ENCODE measurements at places on chromosomes 5 and 9.

- no peak for DNase-seq
These were observed 19.2 kb upstream of the NDST1 start for GRCh38 chr5:150488519-150489359.

- DNase-seq = peak; percentile 70
These were observed at the start of gene RNF224 for GRCh38 chr9:137227054-137227852. TSS of gene RNF224 (plus strand) at chr9:137227502. CDS start at chr9:137228336, 834 bp downstream.

- DNase-seq = no peak
These were observed 17.5 kb downstream of the TMEM161B start for GRCh38 chr5:88251048-88251711.

DNA sequence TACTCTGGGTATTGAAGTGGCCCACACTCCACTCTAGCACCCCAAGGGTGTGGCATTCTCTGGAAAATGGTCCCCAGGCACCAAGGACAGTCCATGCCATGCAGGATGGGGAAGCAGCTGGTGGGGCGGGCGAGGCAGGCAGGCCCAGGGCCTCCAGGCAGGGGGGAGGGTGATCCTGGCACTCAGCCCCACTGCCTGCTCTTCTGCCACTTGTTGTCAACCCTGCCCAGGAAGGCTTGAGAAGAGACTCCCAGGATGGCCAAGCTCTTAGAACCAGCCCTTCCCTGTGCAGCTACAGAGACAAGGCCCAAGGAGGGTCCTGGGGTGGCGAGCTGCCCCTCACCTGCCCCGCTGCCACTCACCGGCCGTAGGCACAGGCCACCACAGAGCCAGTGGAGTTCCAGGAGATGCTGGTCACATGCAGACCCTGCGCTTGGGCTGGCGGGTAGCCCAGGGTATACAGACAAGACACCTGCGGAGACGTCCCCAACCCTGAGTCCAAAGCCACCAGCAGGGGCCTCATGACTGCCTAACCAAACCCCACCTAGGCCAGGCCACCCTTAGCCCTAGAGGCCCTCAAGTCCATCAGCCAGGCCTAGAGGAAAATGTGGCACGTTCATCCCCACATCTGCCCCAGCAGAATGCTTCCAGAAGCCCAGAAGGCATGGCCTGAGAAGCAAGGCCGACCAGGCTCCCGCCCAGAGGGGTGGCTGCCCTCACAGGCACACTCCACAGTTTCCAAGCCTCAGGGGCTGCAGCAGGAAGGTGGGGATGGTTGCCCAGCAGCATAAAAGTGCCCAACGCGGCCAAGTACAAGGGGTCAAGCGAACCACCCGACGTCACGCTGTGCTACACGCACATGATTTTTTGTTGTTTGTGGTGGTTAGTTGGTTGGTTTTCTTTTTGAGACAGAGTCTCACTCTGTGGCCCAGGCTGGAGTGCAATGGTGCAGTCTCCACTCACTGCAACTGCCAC lies 19.8 kb downstream of the DYNC2I2 start:
- DNase-seq = no peak

DNA sequence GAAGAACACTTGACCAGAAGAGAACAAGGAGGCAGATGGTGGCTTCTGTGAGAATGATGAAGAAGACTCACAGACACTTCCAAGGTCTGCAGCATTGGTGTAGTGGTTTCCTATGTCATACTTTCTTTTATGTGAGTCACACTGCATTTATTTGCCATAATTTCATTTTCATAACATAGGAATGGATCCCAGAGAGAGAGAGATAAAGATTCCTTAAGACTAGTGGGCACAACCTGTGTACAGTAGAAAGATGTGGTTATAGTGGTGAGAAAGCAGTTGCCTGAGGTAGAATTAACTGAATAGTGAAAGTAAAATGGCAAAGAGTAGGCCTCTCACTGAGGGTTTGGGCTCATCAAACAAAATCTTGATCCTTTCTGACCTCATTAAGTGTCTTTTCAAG lies 7.6 kb upstream of the CCDC152 start:
- no peak for DNase-seq

DNA sequence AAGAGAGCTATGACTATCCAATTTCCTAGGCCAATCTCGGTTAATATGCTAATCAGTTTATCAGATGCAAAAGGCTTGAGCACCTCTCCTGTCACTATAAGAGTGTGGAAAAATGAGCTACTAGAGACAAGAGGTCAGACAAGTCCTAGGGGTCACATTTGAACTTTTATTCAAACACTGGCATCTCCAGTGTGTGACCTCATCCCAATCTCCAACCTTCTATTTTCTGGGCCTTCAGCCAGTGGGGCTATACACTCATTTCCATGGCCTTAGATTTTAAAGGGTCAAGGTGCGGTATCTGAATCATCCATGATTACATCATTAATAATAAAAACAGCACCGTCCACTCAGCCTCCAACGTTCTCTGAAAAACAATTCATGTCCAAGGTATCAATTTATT lies 139.6 kb upstream of the LRRTM2 start:
- no peak for DNase-seq

DNA sequence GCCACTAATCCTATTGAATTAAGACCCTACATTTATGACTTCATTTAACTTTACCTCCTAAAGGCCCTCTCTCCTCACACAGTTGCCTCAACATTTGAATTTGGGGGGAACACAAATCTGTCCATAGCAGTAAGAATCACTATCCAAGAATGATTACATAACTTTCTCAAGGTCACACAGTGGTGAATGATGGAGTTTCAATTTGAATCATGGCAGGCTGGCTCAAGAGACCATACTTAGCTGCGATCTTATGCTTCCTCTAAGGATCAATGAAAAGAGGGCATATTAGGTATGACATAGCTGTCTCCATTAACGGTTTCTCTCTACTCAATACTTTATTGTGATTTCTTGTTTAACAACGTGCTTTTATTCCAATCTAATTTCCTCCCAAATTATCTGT lies 44.1 kb upstream of the PDE4D start:
- no peak for DNase-seq

DNA sequence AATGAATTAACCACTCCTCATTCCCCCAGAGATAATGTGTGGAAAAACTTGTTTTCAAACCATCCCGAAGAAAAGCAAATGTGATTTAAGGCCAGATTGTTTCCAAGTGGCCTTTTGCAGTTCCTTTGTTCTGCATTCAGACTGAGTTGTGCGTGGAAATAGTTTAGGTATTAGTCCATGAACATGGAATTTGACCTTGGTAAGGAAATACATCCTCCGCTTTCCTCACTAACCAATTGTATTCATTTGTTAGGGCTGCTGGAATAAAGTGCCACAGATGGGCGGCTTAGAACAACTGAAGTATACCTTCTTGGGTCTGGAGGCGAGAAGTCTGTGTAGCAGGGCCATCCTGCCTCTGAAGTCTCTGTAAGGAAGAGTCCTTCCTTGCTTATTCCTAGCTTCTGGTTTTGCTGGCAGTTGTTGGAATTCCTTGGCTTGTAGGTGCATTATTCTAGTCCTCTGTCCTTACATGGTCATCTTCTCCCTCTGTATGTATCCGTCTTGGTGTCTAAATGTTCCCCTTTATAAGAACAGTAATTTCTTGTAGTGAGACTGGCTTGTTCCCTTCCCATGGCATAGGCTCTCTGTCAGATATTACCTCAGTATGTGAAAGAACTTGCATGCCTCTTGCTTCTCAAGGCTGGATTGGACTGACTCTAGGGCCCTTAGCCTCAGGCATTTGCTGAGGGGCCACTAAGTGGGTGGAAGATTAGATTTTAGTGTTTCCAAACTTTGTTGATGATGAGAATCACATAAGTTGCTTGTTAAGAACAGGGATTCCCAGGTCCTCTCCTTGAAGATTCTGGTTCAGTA lies 53.9 kb downstream of the RAI14 start:
- no peak for DNase-seq

GRCh38 chr5:25849270-25849669 lies 1189.1 kb downstream of the CDH9 start:
- DNase-seq = no peak

DNA sequence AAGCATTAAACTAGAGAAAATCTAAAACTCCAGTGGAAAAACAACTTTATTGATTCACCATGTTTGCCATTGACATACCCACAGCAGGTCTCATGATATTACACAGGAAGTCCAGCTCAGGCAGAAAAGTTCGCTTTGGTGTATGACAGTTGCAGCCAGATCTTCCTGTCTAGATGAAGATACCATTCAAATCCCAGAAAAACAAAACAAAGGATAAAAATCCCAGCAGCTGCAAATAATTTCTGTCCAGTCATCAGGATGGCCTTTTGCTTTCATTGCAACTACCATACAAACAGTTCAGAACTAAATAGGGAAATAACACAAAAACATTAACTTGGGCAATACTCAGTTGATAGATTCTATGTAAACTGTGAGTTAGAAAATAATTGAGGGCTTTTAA lies 136.0 kb upstream of the NREP start:
- DNase-seq = no peak

DNA sequence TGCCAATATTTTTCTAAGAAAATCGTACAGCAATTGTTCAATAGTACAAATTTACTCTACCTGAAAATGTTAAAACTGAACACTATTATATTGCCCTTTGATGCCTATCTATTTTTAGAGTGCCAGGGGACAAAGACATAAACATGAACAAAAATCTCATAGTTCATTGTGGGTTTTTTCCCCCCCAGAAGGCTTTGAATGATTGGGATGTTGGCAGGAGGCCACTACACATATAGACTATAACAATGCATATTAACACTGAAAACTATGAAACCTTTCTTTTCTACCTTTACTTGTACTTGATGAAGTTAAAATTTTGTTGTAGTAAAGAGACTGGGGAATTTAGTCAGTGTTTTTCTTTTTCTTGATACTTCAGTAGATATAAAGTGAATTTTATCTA lies 12.5 kb downstream of the PRDM6 start:
- DNase-seq = no peak

DNA sequence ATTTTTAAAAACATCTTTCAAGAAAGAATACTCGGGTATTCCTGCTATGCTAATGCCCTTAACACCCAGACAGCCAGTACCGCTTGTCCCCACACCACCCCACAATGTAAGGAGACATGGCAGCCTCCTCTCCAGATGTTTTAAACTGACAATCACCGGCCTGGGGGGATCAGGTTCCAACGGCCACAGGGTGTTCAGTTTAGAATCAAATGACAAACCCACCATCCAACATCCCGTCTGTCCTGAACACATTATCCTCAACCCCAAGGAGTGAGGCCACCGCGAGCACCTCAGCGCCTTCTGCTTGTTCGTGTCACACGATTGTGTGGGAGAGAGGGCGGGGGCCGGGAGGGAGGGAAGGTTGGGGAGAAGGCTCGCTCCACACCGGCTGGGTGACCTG lies 152.8 kb downstream of the PAX5 start:
- DNase-seq = no peak

GRCh38 chr5:139524940-139525585 lies 36.1 kb upstream of the UBE2D2 start:
- DNase-seq = no peak

- DNase-seq = no peak
These were observed 503.7 kb downstream of the CDH10 start for GRCh38 chr5:24141046-24141445.

GRCh38 chr9:35114840-35115628 lies 628 bp downstream of the ATOSB start:
- no peak for DNase-seq

GRCh38 chr5:154755361-154756008 lies at the start of gene LARP1:
TSS of gene LARP1 (plus strand) at chr5:154755377. CDS start at chr5:154755758, 381 bp downstream.
- no peak for DNase-seq

DNA sequence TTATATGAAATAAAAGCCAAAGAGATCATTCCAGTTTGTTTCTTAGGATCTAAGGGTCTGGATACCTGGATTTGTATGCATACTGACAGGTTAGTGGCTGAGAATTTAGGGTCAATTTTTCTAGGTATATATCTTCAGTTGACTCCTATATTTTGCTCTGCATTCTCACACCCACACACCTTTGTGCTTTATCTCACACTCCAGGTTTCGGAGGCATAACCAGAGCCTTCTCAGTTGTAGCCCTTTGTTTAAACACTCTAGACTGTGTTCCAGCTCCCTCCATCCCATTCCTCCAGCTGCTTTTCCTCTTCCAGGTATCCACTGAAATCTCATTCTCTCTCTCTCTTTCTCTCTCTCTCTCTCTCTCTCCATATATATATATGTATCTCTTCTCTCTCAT lies 10.6 kb upstream of the MOCS2 start:
- DNase-seq = no peak

DNA sequence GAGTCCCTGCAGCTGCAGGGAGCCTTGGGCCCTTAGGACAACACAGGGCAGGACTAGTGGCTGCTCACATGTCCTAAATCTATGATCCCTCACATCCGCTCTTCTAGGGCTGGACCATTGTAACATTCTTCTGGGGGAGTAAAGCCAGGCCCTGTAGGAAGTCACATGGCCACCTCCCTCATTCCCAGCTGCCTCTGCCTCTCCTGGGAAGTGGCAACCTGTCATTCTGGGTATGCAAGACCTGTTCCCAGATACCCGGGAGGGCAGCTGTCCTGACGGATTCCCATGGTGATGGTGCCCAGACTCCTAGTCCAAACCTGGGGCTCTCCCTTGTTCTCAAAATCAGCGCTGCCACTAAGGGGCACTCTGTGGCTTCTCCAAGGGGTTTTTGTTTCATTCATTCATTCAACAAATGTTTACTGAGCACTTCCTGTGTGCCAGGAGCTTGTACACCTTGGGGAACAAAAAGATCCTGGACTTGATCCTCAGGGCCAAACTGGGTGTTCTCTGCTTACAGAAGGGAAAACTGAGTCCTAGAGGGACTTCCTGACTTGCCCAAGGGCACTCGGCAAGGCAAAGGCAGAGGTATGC lies 85.6 kb downstream of the PSD2 start:
- no peak for DNase-seq

GRCh38 chr5:101306391-101307137 lies 403.5 kb upstream of the ST8SIA4 start:
- no peak for DNase-seq

- DNase-seq = no peak
These were observed 37.5 kb downstream of the MAMDC2 start for GRCh38 chr9:70081120-70081495.

- DNase-seq = no peak
These were observed 260.4 kb upstream of the ATP10B start for GRCh38 chr5:161112371-161112770.

DNA sequence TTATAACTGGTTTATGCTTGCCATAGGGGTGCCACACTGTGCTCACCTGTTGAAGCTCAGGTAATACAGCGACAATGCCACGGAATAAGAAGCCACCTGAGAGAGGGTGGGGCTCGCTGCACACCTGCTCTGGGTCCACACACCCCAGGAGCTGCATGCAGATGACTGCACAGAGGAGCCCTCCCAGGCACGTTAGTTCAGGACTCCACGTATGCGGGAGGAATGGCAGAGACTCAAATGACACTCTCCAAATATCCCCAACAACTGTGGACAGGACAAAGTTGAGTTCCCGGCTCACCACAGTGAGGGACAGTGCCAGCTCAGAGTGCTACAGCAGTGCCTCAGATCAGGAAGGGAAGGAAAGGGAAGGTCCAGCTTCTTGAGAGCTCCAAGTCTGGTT lies 5.8 kb upstream of the FCN1 start:
- DNase-seq = no peak

DNA sequence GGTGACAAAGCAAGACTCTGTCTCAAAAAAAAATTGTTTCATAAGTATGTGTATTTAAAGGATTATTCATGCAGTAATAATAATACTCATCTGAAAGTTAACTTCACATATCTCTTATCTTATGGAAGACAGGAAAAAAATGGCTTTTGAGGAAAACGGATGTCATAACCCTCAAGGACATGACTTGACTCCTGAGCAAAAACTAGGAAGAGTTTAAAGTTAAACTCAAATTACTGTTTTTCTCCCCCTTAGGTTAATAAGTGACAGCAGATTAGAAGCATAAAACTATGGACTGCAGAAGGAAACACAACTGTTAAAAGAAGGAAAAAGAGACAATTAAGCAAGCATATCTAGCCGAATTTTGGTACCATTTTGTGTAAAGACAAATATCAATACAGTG lies 16.5 kb downstream of the DHX29 start:
- DNase-seq = no peak

GRCh38 chr5:108398964-108399363 lies 17.1 kb upstream of the FBXL17 start:
- DNase-seq = no peak
